ENCODE measurements at places on chromosomes 12 and 14.

DNA sequence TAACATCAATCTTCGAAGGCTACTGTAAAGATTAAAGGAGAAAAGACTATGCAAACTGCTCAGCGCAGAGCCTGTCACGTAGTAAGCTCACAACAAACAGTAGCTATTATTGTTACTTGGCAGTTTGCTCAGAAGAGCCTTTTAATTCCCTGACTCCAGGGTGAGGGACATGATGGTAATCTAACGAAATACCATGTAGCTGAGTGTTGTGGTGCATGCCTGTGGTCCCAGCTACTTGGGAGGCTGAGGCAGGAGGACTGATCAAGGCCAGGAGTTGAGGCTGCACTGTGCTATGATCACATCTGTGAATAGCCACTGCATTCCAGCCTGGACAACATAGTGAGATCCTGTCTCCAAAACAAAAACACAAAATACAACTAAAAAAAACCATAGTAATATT is 22.8 kb downstream of the HEBP1 start:
- no peak for DNase-seq

- no peak for DNase-seq
These were observed 221.5 kb downstream of the PDZRN4 start for GRCh38 chr12:41409628-41410027.

DNA sequence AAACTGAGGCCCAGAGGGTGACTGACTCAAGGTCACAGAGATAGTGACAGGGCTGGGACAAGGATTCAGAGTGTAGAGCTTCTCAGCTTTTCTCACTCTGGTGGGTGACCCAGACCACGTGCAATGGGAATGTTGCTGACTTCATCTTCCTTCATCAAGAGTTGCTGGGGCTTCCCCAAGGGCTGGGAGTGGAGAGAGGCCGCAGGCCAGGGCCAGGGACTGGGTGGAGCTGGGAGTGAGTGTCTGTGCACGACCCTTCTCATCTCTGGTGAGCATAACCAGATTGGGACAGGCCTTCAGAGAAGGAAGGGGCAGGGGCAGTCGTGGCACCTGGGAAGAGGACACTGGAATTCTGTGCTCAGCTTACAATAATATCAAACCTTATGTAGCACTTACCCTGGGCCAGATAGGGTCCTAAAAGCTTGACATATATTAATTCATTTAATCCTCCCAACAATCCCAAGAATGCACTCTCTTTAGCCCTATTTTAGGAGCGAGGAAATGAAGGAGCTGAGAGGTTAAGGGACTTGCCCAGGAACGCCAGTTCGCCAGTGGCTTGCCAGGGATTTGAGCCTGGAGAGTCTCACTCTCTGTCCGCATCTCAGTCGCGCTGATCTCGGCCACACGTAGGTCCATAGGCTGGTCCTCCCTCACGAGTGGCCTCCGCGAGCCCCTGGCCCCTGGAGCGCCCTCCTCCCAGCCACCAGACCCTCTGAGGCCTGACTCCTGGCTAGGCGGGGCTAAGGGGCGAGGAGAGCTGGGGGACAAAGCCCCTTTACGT is 15.8 kb downstream of the KRT18 start:
- DNase-seq, result no peak

DNA sequence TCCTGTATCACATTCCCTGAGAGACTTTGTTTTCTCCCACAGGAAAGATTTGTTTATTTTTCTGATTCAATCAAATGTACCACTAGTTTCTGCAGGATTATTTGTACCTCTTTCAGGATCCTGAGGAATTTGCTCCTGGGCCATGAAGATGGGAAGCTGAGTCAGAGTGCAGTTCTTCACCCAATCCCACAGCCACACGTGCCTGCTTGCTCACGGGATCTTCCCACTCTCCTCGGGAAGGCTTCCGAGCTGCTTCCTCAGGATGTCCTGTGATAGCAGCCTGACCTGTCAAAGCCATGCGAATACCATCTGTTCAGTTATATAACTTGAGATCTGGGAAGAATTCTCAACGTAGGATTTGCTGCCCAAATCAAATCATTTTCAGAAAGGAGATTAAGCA is 41.8 kb upstream of the HIF1A start:
- DNase-seq, result no peak

DNA sequence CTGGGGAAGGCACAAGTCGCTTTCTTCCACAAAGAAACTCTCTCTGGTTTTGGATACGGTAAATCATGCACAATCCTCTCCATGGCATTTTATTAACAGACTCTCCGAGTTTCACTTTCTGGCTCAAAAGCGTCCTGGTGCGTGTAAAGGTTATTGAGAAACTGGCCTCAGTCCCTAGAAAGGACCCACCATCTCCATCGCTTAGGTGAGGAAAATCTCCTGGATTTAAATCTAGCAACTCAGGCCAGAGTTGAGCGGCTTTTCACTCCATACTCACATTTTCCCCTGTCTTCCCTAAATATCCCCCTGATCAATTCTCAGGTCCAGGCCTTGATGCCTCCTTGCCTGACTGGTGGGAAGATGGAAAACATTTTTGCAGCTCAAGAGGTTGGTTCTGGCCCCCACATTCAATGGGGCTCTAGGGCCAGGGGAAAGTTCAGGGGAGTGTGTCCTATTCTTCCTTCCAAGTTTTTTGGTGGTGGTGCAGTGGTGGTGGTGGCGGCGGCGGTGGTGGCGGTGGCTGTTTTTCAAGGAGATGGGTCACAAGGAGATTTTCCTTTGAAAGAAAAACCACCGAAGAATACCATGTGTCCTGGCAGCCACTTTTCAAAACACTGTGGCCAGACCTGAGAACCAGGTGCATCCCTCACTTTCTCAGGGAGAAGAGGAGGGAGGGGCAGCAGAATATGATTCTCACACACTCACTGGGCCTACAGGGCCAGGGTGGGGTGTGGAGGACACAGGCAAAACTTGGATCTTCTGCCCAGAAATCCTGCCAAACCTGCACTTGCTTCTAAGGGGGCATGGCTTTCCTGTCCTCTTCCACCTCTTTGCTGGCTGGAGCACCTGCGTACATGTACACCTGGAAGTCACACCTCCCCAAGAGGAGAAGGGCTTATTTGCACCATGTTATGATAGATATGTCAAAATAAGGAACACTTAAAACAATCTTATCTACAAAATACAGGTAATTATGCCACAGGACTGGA is 46.7 kb upstream of the PNMA1 start:
- no peak for DNase-seq

GRCh38 chr14:76261371-76261811 is 109.7 kb downstream of the GPATCH2L start:
- DNase-seq, result peak; percentile 26

DNA sequence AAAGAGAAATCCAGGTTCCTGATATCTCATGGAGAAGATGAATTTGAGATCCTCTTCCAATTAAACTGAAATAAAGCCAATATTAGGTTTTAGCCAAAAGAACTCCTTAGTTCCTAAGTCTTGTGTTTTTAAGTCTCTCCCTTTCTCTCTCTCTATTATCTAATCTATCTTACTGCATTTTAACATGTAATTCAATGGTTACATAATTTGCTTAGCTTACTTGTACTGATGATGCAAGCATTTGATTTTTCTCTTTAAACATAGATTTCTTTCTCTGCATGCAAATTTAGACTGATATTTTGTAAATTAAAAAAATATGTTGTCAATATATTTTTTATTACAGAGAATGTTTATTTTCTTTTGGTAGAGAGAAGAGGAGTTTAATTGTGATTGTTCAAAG is 78.2 kb downstream of the MIPOL1 start:
- no peak for DNase-seq

DNA sequence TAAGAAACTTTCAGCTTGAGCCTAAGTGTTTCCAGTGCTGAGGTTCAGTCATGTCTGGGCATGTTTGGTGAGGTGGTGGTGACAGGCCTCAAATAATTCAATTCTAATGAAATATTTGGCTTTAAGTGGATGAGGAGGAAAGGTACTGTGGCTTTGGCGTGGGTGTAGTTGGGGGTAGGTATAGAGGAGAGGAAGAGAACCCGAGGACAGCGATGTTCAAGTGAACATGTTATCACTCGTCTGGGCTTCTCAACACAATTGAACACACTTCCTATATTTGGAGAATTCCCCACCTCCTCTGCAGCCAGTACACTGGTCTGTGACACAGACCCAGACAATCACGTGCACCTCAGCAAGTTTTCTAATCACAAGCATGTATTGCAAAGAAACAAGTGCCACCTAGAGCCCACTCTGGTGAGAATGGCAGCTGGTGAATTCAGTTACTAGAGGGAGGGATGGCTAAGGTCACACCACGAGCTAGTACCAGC is 53.0 kb downstream of the IFNG-AS1 start:
- DNase-seq, result no peak

DNA sequence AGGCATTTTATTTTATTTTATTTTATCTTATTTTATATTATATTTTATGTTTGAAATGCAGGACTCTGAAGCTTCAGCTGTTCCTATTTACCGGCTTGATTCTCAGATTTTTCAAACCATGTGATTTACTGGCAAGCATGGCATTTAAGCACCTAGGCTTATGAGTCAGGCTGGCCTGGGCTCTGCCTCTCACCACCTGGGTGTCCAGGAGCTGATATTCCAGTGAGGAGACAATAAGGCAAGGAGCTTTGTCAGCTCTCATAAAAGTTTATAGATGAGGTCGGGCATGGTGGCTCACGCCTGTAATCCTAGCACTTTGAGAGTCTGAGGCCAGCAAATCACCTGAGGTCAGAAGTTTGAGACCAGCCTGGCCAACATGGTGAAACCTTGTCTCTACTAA is 2.1 kb downstream of the DAO start:
- DNase-seq, result no peak

- DNase-seq, result no peak
These were observed 78.0 kb upstream of the MDM1 start for GRCh38 chr12:68410018-68410660.

- DNase-seq, result no peak
These were observed 100.7 kb downstream of the SCARB1 start for GRCh38 chr12:124762791-124763593.

DNA sequence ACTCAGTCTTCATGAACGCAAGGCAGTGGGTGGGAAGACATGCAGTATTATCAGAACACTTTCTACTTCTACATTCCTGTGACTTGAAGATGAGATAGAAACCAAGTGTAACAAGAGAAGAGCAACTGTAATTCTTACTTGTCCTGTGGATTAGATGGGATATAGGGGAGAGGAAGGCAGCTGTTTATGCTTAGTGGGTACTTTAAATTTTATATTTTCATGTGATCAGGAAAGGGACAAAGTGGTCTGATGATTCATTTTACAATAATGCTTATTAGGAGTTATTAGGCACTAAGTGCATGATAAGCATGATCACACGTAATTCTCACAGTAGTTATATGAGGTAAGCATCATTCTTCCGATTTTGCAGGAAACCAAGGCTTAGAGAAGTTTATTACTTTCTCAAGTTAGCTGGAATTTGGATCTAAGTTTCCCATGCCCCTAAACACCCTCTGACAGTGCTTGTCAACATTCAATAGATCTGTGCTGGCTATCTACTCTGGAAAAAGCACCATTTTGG is 52.7 kb downstream of the PTGER2 start:
- DNase-seq, result no peak

GRCh38 chr14:95525999-95526398 is 8.9 kb upstream of the GLRX5 start:
- no peak for DNase-seq

DNA sequence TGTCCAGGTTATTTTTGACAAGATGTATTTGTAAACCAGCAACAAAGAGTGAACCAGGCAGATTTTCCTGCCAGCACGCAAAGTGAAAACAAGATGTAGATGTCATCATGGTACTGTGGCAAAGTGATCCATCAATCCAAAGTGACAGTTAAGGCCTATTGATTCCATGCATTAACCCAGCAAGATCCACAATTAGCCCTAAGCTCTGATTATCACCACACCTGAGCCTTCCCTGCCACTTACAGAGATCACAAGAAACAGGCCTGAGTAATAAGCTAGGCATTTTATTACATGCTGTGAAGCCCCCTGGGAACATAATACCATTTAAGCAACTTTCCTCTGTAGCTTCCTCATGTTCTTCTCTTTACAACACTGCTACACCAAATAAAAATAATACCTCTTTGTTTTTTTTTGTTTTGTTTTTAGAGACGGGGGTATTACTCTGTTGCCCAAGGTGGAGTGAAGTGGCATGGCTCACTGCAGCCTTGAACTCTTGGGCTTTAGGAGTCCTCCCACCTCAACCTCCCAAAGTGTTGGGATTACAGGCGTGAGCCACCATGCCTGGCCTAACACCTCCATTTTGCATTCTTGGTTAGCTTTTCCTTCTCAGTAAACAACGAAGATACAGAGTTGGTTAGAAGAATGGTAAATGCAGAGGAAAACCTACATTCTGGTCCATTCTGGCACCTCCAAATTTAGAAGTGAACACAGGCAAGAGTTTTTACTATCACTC is 85.5 kb downstream of the STON2 start:
- no peak for DNase-seq

DNA sequence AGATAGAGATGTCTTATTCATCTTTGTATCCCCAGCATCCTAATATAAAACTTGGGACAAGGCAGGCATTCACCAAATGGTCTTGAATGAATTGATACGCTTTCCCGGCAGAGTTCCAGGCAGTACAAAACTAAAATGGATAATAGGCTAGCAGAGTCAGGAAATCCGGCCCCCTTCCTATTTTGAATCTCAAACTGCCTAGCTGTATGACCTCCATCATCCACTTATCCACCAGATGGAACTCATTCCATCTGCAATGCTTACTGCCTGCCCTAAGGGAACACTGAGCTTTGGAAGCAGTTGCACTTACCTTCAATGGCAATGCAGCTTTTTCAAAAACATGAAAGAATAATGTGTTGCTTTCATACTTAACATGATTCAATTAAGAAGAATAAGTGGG is 43.4 kb downstream of the BDKRB1 start:
- DNase-seq, result no peak

GRCh38 chr14:76104802-76105355 is 46.8 kb upstream of the GPATCH2L start:
- no peak for DNase-seq

DNA sequence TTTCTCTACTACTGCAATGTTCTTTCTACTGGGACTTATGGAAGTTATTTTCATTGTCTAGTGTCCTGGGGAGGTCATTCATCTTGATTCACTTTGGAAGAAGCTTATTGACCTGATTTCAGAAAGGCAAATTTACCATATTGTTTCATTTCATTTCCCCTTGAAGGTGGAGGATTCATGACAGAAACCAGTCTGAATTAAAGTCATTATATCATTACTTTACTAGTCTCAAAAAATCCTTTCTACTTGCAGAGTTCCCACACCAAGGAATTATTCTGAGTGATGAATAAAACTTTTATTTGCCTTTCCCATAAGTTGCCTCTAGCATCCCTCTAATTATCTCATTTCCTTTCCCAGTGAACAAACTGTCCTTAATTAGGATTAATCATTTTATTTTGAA is 163.8 kb downstream of the RASSF9 start:
- no peak for DNase-seq

Data from AG04449 (cell line).